Umbilical cord (tissue), 2 donors: ENCODE measurements at places on chromosomes 2 and 18. TPM values are rescaled to one million over a fixed set of nuclear protein-coding genes. Genes with fewer than 3 reads are reported as not detected.
A peak's percentile ranks its signal among the peaks of the same experiment; 100 is the strongest.

Gene RESP18
- not detected for total RNA-seq

Gene CYBRD1
- 289 TPM for total RNA-seq

Gene TMEM247
- total RNA-seq, result not detected

- DNase-seq, result no peak
Observed at GRCh38 chr2:39735648-39736047, 43.4 kb downstream of the THUMPD2 start.

GRCh38 chr2:70785137-70785911, 5.1 kb downstream of the FIGLA start:
- DNase-seq, result peak; percentile 73

DNA sequence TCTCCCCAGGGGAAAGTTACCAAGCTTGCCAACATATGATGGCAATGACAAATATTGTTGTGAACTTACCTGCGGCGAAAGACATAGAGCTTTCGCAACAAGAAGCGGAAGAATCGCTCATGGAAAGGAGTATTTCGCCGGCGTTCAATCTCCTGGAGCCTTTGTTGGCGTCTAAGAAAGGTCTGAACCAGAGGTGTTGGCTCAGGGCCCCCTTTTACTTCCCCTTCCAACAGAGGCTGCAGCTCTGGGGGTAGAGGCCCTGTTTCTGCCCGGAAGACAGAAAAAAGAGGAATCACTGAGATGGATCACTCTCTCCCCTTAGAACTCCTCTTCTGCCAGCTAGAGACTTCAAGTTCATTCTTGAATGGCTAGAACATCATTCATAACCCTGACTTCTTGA, 10.8 kb downstream of the GGCX start:
- no peak for DNase-seq

GRCh38 chr2:218890369-218890768, 9.7 kb downstream of the WNT10A start:
- no peak for DNase-seq

Gene PJVK
- 18.1 TPM for total RNA-seq

DNA sequence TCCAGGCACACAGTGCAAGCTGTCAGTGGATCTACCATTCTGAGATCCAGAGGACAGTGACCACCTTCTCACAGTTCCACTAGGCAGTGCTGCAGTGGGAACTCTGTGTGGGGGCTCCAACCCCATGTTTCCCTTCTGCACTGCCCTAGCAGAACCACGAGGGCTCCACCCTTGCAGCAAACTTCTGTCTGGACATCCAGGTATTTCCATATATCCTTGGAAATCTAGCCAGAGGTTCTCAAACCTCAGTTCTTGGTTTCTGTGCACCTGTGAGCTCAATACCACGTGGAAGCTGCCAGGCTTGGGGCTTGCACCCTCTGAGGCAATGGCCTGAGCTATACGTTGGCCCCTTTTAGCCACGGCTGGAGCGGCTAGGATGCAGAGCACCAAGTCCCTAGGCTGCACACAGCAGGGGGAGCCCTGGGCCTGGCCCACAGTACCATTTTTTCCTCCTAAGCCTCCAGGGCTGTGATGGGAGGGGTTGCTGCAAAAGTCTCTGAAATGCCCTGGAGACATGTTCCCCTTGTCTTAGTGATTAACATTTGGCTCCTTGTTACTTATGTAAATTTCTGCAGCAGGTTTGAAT, 77.5 kb downstream of the MAP4K3 start:
- DNase-seq, result no peak

GRCh38 chr2:158489366-158490112, 32.8 kb downstream of the PKP4 start:
- no peak for DNase-seq

DNA sequence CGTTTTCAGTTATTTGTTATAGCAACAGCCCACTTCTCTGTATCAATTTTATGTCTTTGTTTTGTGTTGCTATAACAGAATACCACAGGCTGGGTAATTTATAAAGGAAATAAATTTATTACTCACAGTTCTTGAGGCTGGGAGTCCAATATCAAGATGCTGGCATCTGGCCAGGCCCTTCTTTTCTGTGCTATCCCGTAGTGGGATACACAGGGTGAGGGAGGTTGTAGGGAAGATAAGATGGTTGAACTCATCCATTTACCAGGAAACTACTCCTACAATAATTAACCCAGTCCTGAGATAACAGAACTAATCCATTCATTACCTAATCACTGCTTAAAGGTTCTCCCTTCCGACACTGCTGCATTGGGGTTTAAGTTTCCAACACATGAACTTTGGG, 220.7 kb downstream of the TPGS2 start:
- DNase-seq, result no peak
